Globus pallidus (tissue), 1 donor: ENCODE measurements at places on chromosomes 16 and 17.
A peak's percentile ranks its signal among the peaks of the same experiment; 100 is the strongest.

DNA sequence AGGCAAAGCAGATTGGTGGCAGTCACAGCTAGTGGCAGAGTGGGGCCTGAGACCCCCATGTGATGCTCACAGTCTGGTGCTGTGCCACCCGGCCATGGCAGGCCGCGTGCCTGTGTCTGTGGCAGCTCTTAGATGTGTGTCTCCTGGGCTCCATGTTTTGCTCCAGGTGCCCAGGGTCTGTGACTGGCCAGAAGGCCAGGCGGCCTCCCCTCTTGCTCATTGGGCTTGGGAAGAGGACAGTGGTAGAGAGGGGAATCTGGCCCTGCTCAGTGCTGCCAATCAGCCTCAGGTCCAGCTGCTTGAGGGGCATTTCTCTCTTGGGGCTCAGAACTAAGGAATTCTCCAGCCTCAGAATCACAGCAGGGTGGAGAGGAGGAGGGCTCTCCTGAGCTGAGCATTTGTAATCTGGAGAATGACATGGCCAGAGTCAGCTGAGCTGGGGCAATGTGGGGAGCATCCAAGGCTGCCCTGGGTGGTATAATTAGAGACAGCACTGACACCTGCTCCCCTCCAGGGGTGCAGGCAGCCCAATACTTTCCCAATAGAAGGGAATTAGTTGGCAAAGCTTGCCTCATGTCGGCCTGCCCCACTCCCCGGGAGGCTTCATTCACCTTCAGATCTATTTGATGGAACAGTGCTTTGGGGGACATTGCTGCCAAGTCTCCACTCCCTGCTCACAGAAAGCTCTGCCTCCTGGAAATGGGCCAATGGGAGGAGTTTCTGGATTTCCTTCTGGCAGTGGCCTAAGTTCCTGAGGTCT lies 2.7 kb upstream of the LASP1NB start:
- DNase-seq, result peak; percentile 49

- no peak for DNase-seq
Observed at GRCh38 chr16:47990676-47991075, 165.1 kb downstream of the ABCC12 start.

DNA sequence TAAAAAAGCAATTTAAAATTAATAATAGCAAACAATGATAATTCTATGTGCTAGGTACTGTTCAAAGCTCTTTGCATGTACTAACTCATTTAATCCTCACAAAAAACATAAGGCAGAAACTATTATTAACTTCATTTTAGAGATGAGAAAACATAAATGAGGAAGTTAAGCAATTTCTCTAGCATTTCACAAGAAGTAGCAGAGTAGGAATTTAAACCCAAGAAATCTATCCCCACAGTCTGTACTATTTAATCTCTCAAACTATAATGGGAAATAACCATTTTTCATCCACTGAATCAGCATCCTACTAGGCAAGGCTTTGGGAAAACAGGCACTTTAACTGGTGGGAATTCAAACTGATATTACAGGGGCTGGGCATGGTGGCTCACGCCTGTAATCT lies 42.2 kb upstream of the INTS2 start:
- DNase-seq, result no peak

GRCh38 chr16:50303041-50303604 lies 36.8 kb downstream of the ADCY7 start:
- no peak for DNase-seq

GRCh38 chr17:74140282-74140681 lies 63.2 kb upstream of the RPL38 start:
- DNase-seq, result no peak

- DNase-seq, result no peak
Observed at GRCh38 chr16:57730771-57731730, 4.5 kb upstream of the KATNB1 start.

DNA sequence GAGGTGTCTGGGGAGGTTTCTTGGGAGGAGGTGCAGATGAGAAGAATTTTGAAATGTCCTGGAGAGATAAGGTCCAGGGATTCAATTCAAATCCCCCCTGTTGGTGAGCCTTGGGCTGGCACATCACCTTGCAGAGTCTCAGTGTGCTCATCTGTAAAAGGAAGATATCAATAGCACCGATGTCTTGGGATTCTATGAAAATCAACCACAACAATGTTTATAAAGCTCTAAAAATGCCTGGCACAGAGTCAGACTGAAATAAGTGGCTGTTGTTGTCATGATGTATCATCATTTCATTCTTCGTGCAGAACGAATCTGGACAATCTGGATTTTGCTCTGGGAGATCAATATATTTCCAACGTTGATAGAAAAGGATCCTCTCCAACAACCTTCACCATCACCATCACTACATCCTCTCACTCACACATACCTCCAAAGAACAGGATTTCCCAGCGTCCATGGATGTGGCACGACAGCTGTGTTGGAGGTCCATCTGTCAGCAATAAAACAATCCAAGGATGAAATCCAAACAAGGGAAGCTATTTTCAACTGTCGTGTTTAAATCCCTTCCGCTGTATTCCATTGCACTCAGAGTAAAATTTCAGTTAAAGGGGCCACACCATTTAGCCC lies 393.7 kb upstream of the DYNLRB2 start:
- no peak for DNase-seq

DNA sequence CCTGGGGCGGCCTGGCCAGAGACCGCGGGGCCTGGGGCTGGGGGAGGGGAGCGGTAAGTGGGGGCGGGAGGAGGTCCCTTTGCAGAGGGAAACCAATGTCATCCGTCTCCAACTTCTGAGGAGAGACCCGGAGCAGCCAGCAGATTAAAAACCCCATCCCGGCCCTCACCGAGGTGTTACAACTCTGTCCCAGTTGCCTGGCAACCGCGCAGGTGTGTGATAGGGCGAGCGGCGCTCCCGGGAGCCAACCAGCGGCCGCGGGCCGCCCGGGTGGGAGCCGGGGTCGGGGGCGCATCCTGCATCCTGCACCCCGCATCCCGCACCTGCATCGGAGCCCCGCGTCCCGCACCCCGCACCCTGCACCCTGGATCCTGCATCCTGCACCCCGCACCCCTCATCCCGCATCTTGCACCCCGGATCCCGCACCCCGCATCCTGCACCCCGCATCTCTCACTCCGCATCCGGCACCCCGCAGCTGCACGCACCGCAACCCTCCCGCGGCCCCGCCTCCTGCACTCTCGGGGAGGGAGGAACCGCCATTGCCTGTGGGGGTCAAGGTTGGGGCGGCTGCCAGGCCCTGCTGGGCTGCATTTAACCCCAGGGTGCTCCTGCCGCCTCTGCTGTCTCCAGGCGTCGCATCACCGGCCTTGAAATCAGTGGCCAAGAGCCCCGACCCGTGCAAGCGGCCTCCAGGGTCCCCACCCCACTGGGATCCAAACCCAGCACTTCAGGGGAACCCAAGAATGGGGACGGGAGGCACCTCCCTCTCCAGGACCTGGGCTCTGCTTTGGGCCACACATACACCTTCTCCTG lies 47.3 kb downstream of the RTN4RL1 start:
- DNase-seq, result no peak

GRCh38 chr17:15456972-15457722 lies 10.3 kb downstream of the CDRT4 start:
- DNase-seq, result peak; percentile 90

- DNase-seq, result no peak
Observed at GRCh38 chr16:314795-315299, 31.9 kb downstream of the PDIA2 start.

- DNase-seq, result no peak
Observed at GRCh38 chr17:52030052-52030451, 128.5 kb downstream of the CA10 start.

DNA sequence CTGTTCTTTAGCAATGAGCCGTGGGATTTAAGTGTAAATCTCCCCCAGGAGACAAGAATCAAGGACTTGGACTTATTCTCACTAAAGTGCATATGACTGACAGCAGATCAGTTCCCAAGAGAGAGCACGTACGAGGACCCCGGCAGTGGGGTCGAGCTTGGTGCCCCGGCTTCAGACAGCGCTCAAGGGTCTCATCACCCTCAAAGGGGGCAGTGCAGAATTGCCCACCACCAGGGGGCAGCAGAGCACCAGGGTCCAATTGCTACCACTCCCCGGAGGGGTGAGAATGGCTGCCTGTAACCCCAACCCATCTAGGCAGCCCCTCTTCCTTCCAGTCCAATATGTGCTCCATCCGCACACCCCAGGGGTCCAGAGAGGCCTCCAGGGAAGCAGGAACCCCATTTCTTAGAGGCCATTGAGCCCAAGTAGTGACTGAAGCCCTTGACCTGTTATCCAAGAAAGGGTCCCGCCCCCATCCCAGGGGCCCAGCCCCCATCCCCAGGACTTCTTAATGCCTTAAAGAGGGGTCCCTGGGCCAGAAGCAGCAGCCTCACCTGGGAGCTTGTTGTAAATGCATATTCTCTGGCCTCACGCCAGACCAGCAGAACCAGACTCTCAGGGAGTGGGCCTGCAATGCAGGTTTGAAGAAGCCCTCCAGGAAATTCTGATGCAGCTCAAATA lies 86.1 kb downstream of the ZDHHC7 start:
- DNase-seq, result no peak

DNA sequence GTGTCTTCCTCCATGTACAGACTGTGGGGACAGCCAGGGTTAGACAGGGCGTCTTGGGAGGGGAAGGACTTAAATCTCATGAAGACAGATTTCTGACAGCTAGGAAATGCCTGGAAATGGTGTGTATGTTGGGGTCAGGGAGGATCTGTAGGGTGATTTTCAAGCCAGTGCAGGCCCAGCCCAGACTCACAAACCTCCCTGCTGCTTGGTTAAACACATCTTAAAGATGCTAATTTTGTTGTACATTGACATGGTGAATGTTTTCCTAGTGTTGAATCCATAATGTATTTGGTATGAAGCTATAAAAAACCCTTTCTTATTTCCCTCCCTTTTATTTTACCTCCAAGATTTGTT lies 238.3 kb downstream of the CCDC182 start:
- DNase-seq, result no peak

GRCh38 chr16:13779676-13780075 lies 140.3 kb upstream of the ERCC4 start:
- no peak for DNase-seq

DNA sequence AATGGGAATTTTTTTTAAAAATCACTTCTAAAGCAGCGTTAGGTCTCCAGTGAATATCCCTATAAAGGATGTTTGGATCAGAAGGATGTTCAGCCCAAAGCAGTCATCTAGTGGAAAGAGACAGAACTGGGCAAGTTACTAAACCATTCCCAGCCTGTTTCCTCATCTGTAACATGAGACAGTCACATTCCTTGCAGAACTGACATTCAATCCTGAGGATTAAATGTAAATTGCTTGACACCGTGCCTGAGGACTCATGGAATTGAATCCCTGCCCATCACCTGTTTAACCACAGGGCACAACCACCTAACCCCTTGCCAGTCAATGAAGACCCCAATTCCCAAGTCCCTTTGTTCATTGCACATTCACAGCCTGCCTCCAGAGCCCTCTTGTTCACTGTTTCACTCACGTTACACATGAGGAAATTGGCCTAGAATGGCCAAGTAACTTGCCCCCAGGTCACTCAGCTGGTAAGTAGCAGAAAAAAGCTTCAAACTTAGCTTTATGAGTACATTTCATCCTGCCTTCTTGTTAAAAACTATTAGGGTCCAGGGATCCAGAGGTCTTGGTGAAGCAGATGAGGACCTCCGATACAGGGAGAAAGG lies 1.4 kb downstream of the CMTM2 start:
- no peak for DNase-seq
